ENCODE measurements at places on chromosomes 11 and 22. TPM values are rescaled to one million over a fixed set of nuclear protein-coding genes. Genes with fewer than 3 reads are reported as not detected.

DNA sequence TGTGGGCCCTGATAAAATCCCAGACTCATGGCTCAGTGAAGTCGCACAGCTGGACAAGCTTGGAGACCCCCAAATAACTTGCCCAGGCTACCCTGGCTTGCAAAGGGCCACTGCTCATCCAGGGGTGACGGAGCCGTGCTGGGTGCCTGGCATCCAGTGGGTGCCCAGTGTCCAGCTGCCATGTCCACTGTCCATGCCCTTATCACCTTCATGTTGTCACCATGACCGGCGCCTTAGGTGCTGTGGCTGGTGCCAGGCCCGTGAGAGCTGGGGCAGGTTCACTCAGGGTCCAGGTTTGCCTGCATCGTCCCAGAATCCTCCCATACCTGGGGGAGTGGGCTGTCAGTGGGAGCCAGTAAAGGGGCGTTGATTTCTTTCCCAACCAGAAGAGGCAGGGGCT lies 57.4 kb downstream of the LRP5 start:
- DNase-seq = no peak

- DNase-seq = no peak
Observed at GRCh38 chr11:119298726-119299125, 18.2 kb downstream of the MCAM start.

DNA sequence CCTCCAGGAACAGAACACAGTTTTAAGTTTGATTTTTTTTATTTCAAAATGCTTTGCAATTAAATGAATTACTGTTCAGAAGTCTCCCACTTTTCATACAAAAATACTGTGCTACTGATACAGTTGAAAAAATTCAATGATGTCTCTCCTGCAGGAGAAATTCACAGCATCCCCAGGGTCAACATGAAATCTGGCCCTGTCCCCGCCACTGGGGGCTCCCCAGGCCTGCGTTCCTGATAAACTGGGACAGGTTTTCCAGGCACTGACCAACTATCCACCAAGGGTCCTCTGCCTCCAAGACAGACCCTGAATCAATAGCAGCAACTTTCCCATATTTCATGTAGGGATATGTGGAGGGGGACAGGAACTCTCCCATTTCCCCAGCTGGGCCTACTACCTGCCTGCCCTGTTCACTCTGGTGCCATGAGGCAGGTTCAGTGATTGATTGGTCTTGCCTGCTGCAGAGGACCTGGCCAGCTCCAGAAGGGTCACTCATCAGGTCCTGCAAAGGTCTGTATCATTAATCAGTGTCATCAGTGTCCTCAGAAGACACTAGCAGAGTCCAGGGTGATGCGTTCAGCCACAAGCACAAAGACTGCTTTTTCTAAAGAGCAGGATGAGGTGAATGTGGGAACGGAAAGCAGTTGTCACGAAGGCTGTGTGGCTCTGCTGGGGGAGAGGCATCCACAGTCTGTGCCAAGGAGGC lies 43.4 kb downstream of the PISD start:
- no peak for DNase-seq

The SMIM35 gene
- total RNA-seq = not detected

- DNase-seq = no peak
Observed at GRCh38 chr11:296171-297050, 2.9 kb downstream of the IFITM5 start.

DNA sequence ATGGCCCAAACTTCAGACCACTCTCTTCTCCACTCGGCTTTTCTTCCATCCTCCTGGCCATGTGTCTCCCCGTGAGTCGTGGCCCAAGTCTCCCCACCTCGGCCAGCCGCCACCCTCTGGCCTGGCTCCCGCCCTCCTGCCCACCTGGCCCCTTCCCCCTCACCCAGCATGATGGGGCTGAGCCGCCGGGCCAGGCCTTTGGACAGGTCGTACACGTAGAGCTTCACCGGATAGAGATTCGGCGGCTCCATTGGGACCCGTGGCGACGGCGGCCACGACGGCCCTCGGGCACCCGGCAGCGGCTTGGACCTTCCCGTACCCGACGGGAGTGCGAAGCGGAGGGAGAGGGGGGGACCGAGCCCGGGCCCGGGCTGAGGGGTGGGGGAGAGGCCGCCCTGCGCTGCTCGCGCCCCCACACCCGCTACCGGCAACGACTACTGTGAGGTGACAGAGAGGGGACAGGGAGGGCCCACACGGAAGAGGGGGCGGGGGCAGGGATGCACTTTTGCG lies at the start of gene DESI1:
TSS of gene DESI1 (minus strand) at position 455 of the 510 bp plus-strand sequence. CDS start at position 251, 204 bp downstream.
- no peak for DNase-seq

The SMDT1 gene
- 6.1 TPM for total RNA-seq

DNA sequence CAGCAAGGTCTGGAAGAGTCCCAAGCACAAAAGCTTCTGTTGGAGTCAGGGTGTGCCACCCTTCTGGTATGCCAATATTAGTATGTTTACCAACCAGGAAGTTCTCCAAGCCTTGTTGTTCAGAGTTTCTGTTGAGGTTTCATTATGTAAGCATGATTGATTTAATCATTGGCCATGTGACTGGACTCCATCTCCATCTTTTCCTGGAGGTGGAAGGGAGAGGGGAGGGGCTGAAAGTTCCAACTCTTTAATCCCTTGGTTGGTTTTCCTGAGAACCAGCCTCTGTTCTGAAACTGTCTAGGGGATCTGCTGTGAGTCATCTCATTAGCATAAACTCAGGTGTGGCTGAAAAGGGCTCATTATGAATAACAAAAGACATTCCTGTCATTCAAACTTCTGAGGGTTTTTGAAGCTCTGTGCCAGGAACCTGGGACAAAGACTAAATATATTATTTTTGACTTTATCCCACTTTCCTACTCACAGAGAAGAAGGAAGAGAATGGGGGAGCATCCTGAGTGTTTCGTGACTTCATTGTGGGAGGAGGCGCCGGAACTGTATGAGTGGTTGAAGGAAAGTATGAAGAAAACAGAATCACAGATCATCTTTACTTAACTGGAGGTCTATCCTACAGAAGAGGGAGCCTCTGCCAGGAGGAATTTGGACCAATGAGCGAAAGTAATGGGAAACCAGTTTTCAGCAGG lies 138.2 kb downstream of the NECTIN1 start:
- DNase-seq = no peak

The C11orf97 gene
- not detected for total RNA-seq

GRCh38 chr11:114846416-114846791 lies 168.1 kb downstream of the NXPE2 start:
- no peak for DNase-seq

- no peak for DNase-seq
Observed at GRCh38 chr11:6568191-6568918, 35.1 kb downstream of the RRP8 start.
